Stimulated activated CD8-positive, alpha-beta memory T cell treated with anti-CD3 and anti-CD28 coated beads, Interleukin-7, amount 100 ng/mL, for 1 hour (primary cell): ENCODE measurements at places on chromosomes 3 and 15.

GRCh38 chr3:129025691-129026435 is 24.8 kb downstream of the EFCC1 start:
- no peak for DNase-seq

- DNase-seq = no peak
These were observed 150.5 kb upstream of the POU1F1 start for GRCh38 chr3:87426918-87427317.

DNA sequence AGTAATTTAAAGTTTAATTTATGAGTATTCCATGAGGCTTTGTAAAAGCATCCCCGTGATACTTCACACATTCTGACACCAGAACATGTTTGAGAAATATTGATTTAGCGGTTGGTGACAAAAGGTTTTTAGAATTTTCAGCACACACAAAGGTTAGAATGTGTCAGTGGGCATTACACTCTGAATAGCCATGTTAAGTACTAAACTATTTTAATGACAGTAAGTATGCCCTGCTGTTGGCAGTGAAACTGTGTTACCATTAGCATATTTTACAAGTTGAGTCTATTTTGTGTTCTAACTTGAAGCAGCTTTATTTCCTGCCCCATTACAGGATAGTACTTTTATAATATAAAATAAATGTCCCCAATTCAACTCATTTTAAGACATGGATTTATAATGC is 66.5 kb downstream of the ADAMTSL3 start:
- DNase-seq = no peak

DNA sequence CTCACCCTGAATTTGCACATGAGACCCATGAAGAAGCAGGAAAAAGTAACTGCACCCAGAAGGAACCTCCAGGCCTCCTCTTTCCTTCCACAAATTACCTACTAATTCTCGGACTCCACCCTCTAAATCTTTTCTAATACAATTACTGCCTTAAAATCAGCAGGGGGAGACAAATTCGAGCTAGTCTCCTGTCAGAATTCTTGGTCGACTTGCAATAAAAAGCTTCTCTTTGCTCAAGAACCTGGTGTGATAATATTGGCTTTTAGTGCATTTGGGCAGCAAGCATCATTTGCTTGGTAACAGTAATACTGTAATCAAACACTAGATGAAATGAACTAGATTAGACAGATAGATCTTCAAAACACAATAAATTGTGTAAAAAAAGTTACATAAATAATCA is 281.9 kb downstream of the RAP2B start:
- no peak for DNase-seq

GRCh38 chr3:164550857-164551256 is 527.4 kb downstream of the SI start:
- no peak for DNase-seq

DNA sequence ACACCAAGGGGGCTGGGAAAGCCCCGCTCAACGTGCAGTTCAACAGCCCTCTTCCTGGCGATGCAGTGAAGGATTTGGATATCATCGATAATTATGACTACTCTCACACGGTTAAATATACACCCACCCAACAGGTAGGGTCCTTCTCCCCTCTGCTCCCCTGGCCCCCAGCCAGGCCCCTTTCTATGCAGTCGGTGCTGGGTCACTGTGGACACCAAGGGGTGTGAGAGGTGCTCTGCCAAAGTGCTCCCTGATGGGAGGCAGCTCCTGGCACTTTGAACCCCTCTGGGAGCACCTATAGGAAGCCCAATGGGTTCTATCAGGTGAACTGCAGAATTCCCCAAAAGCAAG is 98.6 kb downstream of the DNASE1L3 start:
- no peak for DNase-seq

DNA sequence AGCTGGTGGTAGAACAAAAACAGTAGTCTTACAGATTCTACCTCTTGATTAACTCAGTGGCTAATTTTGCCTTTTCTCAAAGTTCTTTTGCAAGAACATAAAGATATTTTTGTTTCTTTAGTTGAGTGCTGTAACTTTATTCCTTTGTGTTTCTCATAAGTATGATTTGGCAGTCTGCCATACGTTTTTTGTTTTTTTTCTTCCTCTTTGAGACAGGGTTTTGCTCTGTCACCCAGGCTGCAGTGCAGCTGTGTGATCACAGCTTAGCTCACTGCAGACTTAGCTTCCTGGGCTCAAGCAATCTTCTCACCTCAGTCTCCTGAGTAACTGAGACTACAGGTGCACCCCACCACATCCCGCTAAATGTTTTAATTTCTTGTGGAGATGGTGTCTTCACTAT is 22.4 kb downstream of the B3GNT5 start:
- no peak for DNase-seq

DNA sequence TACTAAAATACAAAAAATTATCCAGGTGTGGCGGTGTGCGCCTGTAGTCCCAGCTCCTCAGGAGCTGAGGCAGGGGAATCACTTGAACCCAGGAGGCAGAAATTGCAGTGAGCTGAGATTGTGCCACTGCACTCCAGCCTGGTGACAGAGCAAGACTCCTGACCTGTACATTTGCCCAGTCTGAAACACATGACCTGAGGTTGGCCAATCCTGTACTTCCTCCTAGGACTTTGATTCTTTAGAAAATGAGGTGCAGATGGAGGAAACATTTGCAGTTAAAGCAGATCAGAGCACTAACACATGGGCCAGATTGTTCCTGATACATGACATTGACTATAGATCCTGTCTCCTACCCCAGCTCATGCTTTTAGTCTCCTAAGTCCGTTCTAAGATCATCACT is 28.9 kb upstream of the LPP start:
- DNase-seq = no peak

DNA sequence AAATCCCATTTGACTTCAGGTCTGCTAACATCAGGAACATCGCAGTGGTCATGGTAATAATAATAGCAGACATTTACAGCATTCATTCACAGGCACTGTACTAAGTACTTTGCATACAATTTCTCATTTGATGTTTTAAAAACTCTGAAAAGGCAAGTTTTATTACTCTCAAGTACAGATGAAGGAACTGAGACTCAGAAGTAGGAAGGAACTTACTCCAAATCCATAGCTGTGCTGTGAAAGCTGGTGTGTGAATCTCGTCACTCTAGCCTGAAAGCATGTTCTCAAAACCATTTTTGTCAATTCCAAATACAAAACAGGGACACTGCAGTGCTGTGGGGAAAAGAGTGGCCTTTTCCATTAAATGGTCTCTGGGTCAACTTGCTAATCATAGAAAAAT is 179.9 kb downstream of the FAM43A start:
- DNase-seq = no peak

DNA sequence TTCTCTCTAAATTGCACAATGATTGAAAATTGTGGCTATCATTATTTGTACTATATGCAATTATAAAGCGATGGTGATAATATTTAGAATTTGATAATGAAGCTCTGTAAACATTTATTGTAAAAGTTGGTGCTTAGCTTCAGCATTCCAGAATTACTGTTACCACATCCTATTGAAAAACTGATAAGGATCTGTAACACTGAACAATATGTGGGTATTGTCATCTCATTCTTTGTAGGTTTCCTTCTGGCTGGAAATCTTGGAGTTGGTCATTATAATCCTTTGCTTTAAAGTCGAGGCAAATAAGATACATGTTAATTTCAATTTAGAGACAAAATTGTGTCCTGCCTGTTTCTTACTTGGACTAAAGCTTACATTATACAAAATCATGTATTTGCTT is 323.4 kb upstream of the GOLIM4 start:
- no peak for DNase-seq

DNA sequence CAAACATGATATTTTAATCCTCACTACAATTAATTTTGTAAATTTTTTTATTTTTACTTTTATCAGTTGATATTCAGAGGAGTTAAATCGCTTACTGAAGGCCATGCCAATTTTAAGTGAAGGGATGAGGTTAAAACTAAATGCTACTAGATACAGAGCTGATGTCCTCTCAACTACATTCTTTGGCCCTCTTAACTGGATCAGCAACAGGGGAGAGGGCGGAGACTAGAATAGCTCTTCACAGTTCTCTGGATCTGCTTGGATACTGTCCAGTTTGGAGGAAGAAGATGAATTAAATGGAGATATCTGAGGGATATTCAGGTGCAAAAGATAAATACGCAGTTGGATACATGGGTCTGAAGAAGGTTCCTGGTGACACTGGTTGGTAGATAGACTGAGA is 85.6 kb upstream of the LYSMD4 start:
- no peak for DNase-seq

DNA sequence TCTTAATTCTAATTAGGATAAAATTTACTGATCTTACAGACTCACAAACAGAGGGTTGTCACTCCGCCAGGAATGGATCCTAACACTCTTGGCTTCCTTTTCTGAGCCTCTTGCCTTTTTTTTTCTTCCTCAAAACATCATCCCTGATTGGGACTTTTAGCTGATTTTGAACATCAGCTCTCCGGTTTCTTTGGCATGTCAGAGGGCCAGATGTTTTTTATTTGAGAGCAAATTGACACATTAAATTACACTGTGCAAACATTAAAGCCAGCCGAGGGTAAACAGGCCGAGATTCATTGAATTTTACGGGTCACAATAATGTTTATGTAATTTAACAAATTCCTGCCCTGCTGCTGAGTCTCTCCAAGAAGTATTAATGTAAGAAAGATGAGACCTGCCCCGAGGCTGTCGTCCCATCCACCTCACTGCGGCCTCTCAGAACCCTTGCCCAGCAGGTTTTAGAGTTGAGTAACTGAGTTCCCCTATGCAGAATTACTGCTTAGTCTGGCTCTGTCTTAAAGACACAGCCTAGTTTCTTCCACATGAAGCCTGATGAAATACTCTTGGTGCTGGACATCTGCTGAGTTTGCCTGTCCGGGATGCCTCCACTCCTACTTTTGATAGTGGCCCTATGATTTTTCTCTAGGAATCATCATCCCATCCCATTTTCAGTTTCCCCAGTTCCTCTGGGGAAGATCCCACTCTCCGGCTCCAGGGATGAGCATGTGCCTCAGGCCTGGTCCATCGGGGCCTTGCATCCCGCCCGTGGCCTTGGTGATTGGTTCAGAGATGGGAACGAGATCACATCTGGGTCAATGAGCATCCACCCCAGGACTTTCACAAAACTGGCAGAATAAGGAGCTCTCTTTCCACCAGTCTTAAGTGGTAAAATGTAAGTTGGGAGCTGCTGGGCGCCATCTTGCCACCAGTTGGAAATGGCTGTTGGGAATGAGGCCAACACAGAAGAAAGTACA is 226.6 kb upstream of the TLE3 start:
- DNase-seq = no peak

DNA sequence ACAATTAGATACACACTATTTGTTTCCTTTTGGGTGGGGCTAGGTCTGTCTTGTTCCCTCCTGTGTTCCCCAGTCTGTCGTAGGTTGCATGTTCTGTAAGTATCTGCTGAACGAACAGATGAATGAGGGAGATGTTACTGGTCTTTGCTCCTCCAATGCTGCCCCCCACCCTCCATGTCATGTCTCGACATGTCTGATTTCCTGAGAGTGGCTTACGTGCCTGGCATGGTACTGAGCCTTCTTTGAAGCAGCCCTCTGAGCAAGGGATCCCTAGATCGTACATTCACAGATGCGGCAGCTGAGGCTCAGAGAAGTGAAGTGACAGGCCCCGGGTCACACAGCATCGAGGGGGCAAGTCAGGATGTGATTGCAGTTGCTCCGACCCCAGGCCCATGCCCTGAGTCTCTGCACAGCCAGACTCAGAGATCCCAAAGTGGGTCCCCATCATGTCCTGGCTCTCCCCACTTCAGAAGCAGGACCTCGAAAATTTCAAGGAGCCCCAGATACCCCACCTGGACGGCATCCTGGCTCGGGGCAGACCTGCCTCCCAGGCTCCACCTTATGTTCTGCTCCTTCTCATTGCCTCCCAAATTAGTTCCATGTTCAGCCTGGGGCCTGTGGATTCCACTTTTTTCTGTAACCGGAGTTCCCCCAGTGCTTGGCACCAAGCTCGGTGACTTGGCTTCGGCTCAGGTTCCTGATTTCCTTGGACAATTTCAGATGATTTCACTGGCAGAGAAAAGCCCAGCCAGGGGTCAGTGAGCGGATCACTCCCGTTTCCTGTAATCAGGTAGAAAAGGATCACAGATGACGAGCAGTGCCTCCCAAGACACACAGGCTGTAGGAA is 24.7 kb downstream of the GOLGA6L2 start:
- no peak for DNase-seq

DNA sequence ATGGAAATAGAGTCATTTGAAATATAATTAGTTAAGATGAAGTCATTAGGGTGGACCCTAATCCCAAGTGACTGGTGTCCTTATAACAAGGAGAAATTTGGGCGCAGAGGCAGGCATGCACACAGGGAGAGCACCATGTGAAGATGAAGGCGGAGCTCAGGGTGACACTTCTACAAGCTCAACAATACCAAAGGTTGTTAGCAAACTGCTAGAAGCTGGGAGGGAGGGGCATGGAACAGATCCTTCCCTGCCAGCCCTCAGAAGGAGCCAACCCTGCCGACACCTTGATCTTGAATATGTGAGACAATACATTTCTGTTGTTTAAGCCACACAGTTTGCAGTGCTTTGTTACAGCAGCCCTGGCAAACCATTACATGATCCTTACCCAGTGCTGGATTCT is 57.8 kb downstream of the CCNL1 start:
- DNase-seq = no peak

DNA sequence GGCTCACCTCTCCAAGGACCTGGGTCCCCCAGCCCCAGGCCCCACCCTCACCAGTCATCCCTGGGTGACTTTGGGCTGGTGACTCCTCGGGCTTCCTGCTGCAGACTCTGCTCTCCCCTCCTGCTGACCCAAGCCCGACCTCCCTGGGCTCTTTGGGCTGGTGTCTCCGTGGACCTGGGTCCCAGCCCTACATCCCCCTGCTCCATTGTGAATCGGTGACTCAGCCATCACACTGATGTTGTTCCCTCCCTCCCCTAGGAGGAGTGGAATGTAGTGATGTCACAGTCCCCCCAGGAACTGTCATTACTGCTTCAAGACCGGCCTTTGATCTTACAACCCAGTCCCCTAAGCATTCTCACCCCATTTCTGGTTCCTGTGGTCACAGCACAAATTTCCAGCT is 83.7 kb downstream of the ADAMTS7 start:
- no peak for DNase-seq

GRCh38 chr3:195219351-195220230 is 51.4 kb downstream of the XXYLT1 start:
- DNase-seq = no peak

DNA sequence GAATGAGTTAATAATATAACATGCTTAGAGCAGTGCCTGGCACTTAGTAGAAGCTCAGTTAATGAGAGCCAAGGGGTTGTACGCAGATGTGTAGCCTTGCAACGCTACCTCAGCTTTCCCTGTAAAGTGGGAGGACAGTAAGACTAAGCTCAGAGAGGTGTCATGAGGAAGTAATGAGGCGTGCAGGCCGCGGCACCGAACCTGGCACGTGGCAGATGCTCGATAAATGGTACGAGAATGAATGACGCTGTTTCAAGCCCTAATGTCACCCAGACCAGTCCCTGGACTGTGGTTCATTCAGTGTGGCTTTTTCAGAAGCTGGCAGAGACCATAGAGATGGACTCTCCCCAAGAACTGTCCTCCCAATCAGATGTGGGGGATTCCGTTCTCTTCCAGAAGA is 21.2 kb downstream of the GRIP2 start:
- DNase-seq = no peak

GRCh38 chr15:42772144-42772543 is 35.2 kb upstream of the CDAN1 start:
- no peak for DNase-seq
